ENCODE measurements at places on chromosomes 11 and 22.

- no peak for DNase-seq
Observed at GRCh38 chr11:55658031-55658573, 3.9 kb upstream of the OR4C6 start.

DNA sequence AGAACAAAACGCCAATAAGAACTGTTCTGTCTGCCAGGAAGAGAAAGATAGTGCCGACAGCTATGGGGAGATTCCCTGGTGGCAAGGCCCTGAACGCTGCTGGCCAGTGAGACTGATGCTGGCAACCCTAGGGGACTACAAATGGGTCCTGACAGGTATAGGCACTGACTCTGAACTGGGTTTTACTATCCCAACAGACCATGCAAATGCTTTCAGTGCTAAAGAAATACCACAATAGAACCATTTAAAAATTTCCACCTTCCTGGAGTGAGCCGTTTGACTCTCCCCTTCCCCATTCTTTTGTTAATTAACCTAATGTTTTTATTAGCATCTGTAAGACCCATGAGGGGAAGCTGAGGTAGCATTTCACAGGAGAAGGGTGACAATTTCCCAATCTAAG is 25.7 kb downstream of the USP28 start:
- no peak for DNase-seq

- DNase-seq = no peak
Observed at GRCh38 chr11:8631395-8632118, 37.5 kb upstream of the STK33 start.

- no peak for DNase-seq
Observed at GRCh38 chr11:135008001-135008405, 596.0 kb upstream of the B3GAT1 start.

GRCh38 chr22:43910178-43910695 is 13.4 kb upstream of the PNPLA3 start:
- DNase-seq = no peak

GRCh38 chr11:19628018-19628417 is 84.6 kb upstream of the NAV2 start:
- no peak for DNase-seq

DNA sequence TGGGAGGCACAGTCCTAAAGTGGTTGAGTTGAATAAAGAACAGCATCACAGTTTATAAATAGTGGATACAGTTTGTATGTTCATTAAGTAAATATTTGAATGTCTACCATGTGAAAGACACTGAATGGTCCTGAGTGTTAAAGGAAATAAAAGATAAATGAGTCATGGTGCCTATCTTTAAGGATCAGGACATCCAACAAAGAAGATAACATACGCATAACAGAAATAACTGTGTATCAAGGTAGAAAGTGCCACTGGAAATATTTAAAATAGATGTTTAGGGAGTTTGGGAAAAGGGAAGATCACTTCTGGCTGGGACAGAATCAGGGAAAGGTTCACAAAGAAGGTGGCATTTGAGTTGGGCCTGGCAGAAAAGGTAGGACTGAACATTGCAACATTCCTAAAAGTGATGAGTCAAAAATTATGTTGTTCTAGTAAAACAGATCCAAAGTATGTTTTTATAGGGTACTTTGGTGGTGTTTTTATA is 41.5 kb downstream of the CSTPP1 start:
- DNase-seq = no peak

- no peak for DNase-seq
Observed at GRCh38 chr11:114890038-114890437, 211.7 kb downstream of the NXPE2 start.

- no peak for DNase-seq
Observed at GRCh38 chr11:8814923-8815240, 96.1 kb upstream of the AKIP1 start.

GRCh38 chr11:110297726-110298300 is 1.4 kb upstream of the RDX start:
- DNase-seq = peak; percentile 28

GRCh38 chr11:62012832-62013461 is 45.5 kb upstream of the FTH1 start:
- peak; percentile 51 for DNase-seq

- no peak for DNase-seq
Observed at GRCh38 chr22:17371448-17371847, 2.2 kb downstream of the CECR2 start.

GRCh38 chr22:22450343-22450839 is 58.2 kb downstream of the ZNF280B start:
- peak; percentile 87 for DNase-seq

DNA sequence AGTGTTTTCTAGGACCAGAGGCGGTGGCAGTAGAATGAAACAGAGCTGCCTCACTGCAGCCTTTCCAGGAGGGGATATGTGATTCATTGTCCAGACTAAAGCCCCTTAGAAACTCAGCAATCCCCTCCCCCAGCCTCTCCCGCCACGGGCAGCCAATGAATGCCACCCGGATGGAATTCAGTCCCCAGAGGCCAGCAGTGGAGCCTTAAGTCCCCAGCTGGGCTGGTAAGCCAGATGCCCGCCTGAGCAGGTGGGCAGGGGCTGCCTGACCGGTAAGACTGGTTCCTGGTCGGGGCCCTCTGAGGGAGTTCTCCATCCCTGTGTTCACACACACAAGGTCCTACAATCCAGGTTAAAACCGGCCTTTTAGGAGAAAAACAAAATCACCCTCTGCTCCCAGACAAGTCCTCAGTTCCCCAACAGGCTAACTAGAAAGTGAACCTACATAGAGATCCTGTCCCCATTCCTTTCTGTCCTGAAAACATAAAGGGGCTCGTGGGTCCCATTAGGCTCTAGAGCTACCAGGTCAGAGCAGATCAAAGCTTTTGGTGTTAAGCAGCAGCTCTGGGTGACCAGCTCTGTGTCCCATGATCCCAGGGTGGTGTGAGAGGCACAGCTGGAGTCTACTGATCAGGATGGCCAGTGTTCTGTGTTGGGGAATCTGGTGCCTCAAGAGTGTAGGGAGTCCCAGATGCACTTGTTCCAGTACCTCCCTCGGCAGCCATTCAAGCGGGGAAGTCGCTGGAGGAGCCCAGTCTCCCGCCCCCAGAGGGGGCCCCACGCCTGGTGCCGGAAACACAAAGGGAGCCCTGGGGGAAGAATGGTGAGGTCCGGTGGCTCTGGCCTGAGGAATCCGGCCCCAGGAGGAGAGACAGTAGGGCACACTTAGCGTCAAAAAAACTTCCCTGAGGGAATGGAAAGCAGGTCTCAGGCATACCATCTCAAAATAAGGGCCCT is 2.6 kb downstream of the PATZ1 start:
- peak; percentile 23 for DNase-seq

GRCh38 chr22:49480331-49480730 is 347.3 kb downstream of the BRD1 start:
- DNase-seq = no peak

DNA sequence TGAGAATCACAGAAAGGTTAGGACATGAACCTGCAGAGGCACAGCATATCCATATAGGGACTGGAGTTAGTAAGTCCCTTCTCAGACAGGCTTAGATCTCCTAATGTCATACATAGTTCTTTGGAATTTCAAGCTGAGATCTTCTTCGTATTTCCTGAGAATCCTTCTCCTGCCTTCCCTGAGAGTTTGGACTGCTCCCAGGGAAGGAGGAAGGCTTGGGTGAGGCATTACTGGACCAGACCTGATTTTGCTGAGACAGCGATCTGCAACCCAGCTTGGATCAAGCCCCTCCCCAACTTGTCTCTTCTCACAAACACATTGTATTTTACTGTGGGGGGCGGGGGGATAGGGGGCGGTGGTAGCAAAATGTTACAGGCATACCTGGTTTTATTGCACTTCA is 108.5 kb downstream of the TSPAN18 start:
- no peak for DNase-seq

DNA sequence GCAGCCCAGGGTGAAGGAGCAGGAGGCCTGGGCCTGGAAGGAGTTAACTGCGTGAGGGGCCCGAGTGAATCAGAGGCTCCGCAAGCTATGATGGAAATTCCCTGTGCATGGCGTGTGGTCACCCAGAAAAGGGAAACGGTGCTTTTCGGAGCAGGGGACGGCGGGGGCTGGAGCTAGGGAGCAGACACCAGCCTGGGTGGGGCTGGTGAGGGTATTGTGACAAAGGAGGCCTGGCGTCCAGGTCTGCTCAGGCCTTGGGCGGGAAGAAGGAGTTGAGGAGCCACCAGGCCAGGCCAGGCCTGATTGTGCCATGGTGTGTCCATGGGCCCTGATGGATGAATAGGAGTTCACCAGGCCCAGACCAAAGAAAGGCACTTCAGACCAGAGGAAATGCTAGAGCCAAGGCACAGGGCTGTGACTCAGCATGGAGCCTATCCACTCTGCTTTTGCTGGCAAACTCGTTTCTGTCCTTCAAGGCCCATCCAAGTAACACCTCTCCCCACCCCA is 12.8 kb upstream of the SPI1 start:
- peak; percentile 96 for DNase-seq

GRCh38 chr22:32531931-32532819 is 57.6 kb downstream of the FBXO7 start:
- peak; percentile 19 for DNase-seq

GRCh38 chr11:21931436-21932101 is 261.3 kb upstream of the ANO5 start:
- no peak for DNase-seq

DNA sequence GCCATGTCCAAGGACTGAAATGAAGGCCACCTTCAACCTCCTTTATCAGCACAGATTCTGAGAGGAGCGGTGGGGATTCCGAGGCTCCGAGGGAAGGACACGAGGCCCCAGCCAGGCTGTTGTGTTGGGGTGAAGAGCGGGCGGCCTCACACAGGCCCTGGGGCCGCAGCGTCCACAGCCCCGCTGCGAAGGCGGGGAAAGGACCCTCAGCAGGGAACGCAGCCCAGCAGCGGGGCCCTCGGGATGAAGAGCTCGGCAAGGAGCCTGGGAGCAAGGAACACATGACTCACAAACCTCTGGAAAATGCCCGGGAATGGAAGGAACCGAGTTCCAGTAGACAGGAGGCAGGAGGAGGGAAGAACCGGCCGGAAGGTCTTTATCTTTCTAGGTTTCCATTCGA is 227.2 kb downstream of the BRD1 start:
- no peak for DNase-seq

GRCh38 chr11:10532526-10532925 is 8.5 kb downstream of the RNF141 start:
- no peak for DNase-seq
